Femur (tissue), 1 donor: ENCODE measurements at places on chromosomes 3 and 15.
A peak's percentile ranks its signal among the peaks of the same experiment; 100 is the strongest.

DNA sequence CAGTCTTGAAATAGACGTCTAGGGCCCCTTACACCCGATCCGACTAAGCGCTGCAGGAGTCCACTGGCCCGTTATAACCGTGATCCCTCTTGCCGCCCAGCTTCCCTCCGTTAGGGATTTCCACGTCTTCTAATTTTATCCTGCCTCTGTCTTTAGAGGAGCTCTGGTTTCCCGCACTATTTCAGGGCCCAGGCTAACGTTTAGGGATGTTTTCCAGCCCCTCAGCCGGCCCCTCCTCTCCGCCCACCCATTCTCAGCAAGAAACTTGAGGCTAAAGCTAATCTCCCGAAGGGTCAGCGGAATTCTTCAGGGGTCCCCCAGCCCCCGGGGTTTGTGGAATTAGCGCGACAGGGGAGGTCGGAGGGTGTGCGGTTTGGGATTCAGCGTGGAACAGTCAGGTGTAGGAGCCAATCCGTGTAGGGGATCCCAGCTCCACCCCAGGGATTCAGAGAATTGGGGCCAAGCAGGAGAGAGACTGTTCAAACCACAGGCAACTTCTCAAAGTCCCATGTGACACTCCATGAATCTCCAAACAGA lies 1.6 kb downstream of the PTX3 start:
- DNase-seq = peak; percentile 54

GRCh38 chr15:58165661-58166060 lies 27.5 kb downstream of the AQP9 start:
- peak; percentile 45 for DNase-seq

GRCh38 chr3:59774000-59774399 lies 724.2 kb upstream of the CFAP20DC start:
- peak; percentile 42 for DNase-seq

GRCh38 chr15:60223176-60223575 lies 174.6 kb downstream of the ANXA2 start:
- no peak for DNase-seq

GRCh38 chr15:68732451-68732850 lies 88.2 kb downstream of the ANP32A start:
- DNase-seq = no peak

DNA sequence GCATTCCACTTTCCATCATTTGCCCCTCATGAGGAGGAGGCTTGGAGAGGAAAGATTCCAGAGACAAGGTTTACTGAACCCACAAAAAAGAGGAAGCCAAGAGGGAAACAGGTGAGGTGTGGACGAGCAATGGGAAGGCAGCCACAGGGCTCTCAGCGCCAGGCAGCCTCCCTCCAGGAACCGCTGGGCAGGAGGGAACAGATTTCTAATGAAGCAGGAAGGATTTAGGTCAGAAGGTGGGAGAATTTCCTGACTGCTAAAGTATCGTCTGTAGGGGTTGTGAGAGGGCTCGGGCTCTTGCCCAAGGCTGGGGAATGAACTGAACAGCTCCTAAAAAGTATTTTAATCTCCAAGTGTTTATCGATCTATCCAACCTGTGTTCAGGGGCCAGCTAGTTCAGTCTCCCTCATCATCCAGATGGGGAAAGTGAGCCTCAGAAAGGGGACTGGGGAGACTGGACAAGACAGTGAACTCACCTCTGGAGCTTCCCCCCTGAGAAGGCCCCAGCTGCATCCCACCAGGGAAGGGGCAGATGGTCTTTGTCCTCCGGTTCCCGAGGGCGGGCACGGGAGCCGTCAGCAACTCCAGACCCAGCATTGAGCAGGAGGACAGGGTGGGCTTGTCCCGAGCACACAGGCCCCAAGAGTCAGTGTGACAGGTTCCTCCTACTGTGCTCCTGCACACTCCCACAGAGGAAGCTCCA lies 10.5 kb downstream of the LOXL1 start:
- peak; percentile 8 for DNase-seq

- no peak for DNase-seq
Observed at GRCh38 chr3:169390741-169391305, 272.7 kb downstream of the MECOM start.

GRCh38 chr3:108818404-108818803 lies 4.2 kb upstream of the TRAT1 start:
- DNase-seq = no peak

GRCh38 chr3:133491481-133492059 lies 81.9 kb upstream of the CDV3 start:
- no peak for DNase-seq

GRCh38 chr3:30285188-30286006 lies 321.0 kb upstream of the TGFBR2 start:
- no peak for DNase-seq
